ENCODE measurements at places on chromosomes 5 and 9.

GRCh38 chr5:11048760-11049159, 287.7 kb upstream of the DAP start:
- DNase-seq, result no peak

GRCh38 chr9:134375011-134375390, 48.7 kb downstream of the RXRA start:
- no peak for DNase-seq

GRCh38 chr9:121684381-121685145, 33.1 kb downstream of the DAB2IP start:
- no peak for DNase-seq

- DNase-seq, result no peak
Observed at GRCh38 chr5:88695931-88696330, 187.1 kb downstream of the MEF2C start.

DNA sequence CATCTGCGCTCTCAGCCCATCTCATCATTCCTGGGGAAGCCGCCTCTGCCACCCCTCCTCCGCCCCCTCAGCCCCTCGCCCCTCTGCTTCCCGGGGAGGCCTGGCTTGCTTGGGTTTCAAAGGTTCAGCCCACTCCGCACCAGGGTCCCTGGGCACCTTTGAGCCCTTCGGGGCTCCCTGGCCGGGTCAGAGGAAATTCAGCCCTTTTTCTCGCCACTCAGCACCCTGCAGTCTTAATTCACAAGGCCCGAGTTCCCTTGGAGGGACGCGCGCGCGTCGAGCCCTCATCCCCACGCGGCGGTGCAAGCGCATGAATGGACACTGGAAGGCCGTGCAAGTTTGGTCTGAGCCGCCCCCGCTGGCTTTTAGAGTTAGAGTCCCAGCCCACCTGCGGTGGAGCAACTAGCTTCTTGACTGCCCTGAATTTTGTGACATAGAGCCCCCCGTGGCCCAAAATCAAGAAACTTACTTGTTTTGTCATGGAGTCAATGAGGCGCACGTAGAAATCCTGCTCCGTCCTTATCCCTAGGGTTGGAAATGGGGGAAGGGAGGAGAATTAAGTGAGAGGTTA, 4.5 kb downstream of the EBF1 start:
- DNase-seq, result no peak

DNA sequence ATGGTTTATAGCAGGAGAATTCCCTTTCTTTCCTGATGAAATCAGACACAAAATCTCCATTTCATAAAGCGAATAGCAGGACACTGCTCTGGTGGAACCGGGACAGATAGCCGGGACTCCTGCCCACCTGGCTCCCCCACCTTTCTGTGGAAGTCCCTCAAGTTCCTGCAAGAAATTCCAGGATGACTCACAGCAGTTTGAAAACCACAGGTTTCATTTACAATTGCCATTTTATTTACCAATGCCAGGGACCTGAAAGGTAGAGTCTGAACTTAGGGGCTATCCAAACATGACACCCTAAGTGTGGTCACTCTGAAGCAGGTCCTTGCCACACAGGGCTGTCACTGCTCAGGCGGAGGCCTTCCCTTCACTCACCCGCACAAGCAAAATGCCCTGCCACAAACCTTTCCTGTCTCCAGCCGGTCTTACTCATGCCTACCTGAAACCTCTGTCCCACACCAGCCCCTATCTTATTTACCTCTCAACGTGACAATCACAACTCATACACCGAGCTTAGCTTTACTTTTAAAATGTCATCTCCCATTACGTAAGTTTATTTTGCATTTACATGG, 63.3 kb upstream of the TAF1L start:
- no peak for DNase-seq

GRCh38 chr5:174903172-174903732, 178.9 kb downstream of the MSX2 start:
- DNase-seq, result no peak

All from CD4-positive, alpha-beta T cell treated with Interleukin-12 subunit alpha and Interleukin-12 subunit beta, for 1 hour (primary cell).